ENCODE measurements at places on chromosomes 5 and 9. TPM values are rescaled to one million over a fixed set of nuclear protein-coding genes. Genes with fewer than 3 reads are reported as not detected.

DNA sequence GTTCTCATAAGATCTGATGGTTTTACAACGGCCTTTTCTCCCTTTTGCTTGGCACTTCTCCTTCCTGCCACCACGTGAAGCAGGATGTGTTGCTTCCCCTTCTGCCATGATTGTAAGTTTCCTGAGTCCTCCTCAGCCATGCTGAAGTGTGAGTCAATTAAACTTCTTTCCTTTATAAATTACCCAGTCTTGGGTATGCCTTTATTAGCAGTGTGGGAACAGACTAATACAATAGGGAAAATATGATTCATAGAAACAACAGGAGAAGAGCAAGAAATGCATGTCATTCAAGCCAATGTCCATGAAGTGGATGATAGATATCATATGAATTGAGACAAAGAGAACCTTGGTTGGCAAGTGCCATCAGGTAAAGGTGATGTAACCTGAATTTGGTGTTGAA lies 128.3 kb upstream of the HAPLN1 start:
- DNase-seq = no peak

Gene SMIM33
- total RNA-seq = under 0.01 TPM

Gene LCN15
- 0.13 TPM for total RNA-seq

GRCh38 chr9:91220491-91221135 lies 141.1 kb downstream of the AUH start:
- DNase-seq = no peak

DNA sequence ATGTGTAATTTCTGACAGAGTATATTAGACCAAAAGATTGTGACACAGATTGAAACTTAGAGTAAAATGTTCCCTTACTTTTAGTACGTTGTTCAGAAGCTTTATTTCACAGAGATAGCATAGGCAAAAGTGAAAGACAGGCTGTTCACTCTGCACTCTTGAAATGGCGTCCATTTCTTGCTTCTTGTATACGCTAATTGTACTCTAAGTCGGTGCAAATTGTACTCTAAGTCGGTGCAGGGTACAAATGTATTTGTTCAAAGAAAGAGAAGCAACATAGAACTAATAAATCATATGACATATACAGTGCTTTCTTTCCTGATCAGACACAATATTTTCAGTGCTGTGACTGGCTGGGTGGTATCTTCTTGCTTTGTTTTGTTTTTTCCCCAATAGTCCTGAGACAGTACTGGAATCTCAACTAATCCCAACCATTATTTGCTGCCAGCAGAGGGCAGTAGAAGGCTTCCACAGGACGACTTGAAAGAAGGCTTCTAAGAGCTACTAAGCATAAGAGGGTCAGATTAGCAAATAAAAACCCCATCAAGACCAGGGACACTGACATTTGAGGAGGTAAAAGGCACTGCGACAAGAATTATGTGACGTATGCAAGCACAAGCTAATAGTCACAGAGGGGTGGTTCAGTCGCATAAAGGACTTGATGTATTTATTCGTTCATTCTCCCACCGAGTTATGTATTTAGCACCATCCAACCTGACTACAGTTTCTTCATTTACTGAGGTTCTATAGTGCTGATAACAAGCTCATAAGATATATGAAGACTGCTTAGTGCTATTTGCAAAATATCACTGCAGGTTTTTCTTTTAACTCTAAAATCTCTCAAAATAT lies 831.8 kb downstream of the TAF11L14 start:
- DNase-seq = peak; percentile 17

Measured in dermis microvascular lymphatic vessel endothelial cell (primary cell).